ENCODE measurements at places on chromosomes 11 and 22.

- DNase-seq, result peak; percentile 62
Measured at GRCh38 chr22:29343313-29343805, 27.9 kb upstream of the RASL10A start.

- no peak for DNase-seq
Measured at GRCh38 chr11:47941907-47942558, 38.3 kb upstream of the PTPRJ start.

DNA sequence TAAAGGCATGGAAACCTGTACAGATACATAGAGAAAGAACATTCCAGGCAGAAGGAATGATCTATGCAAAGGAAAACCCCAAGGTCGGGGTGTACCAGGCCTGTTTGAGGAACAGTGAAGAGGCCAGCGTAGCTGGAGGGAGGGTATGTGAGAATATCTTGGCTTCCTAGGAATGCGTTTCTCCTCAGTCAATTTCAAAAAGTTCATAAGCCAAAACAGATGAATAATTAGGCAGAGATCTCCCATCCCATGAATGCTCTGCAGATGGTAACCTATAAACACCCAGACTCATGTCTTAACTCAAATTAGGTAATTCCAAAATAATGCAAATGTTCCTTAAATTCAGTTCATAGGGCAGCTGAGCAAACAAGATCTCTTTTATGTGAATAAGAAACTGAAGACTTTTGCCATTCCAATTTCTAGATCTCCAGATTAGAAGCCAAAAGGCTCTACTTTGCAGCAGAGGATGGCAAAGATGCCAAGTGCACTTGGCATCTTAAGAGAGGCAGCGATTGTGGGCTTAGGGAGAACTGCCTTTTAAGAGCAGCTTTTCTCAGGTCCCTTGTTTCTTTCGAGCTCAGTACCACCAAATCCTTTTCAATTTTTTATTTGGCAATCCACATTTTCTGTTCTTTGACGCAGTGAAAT is 13.2 kb downstream of the FAM118B start:
- no peak for DNase-seq

GRCh38 chr11:74179234-74180052 is 8.4 kb downstream of the PPME1 start:
- no peak for DNase-seq

DNA sequence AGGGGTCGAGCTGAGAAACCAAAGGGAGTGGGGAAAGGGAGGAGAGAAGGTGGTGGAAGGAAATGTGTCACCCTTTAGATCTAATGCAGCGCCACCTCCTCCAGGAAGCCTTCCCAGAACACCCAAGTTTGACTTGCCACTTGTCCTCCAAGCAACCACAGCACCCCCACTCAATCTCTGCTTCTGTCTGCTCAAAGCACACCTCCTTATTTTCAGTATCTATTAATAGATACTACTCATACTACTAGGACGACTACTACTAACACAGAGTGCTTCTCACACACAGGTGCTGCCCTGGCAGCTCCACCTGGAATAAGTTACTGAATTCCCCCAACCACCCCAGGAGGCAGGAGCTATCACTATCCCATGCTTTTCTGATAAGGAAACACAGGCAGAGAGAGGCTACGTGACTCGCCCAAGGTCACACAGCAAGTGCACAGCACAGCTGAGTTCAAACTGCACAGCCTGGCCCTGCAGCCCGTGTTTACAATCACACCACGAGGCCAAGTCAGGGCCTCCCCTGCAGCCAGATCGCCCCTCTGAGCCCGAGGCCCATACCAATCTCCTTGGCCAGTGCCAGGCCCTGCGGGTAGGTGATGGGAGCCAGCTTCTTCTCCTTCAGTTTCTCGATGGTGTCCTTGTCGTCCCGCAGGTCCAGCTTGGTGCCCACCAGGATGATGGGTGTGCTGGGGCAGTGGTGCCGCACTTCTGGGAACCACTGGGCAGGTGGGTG is 13.2 kb downstream of the RAC2 start:
- DNase-seq, result no peak

GRCh38 chr11:106697058-106697457 is 321.2 kb downstream of the GUCY1A2 start:
- DNase-seq, result no peak
